ENCODE measurements at places on chromosomes 7 and 10.

DNA sequence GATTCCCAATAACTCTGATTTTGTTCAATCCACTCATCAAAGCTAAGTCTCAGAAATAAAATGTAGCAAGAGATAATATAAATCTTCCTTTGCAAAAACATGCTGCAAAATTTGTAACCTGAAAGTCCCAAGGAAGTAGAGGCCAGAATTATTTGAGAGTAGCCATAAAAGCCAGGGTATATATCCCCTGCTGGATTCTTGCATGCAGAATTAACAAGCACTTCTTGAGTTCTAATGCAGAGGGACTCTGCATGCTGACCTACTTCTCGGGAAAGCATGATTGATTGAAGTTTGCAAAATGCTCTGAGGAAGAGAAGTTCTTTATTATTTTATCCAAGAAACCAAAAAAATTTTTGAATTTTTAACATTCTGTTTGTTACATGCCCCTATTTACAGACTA lies 121.6 kb downstream of the THSD7A start:
- no peak for DNase-seq

GRCh38 chr10:12975906-12976305 lies 25.6 kb downstream of the CCDC3 start:
- DNase-seq: no peak

DNA sequence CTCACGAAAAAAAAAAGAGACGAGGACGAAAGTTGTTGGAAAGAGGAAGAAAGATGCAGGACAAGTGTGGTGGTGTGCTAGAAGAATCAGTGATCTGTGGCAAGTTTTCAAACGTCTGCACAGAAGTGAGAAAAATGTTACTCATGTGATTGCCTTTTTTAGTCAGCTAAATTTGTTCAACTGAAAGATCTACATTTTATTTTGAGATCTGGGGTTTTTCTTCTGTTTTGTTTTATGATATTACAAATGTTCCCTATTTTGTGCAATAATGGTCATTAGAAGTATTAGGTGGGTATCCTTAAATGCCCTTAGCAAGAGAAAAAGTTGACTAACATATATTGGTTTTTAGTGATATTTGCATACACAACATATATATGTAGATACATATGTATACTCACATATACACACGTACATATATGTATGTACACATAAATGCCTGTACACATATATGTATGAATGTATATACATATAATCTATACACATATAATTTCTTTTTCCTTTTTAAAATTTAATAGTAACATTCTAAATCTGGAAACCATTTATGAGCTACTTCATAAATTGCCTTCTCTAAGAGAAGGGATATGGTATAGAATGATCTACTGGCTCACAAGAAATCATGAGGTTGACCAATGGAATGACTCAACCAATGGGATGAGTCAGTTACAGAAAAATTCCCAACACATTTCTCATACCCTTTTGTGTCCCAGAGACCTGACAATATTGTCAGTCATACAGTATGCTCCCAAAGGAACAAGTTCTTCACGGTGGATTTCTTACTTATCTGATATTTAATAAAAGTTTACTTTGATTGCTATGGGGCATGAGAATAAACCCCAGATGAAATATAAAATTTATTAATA lies 38.4 kb downstream of the SLC39A12 start:
- peak; percentile 43 for DNase-seq

- peak; percentile 84 for DNase-seq
Measured at GRCh38 chr10:100506596-100507356, 12.9 kb downstream of the SEC31B start.

GRCh38 chr7:120857588-120858573 lies at the start of gene TSPAN12:
TSPAN12 (minus strand) TSS chr7:120858144; CDS start chr7:120856763, 1,381 bp downstream.
- peak; percentile 72 for DNase-seq

GRCh38 chr7:39073432-39073831 lies 95.7 kb downstream of the POU6F2 start:
- no peak for DNase-seq

- DNase-seq: no peak
Measured at GRCh38 chr10:128042131-128042610, 84.1 kb downstream of the MKI67 start.

- peak; percentile 95 for DNase-seq
Measured at GRCh38 chr10:86225103-86225782, 141.4 kb downstream of the GRID1 start.

DNA sequence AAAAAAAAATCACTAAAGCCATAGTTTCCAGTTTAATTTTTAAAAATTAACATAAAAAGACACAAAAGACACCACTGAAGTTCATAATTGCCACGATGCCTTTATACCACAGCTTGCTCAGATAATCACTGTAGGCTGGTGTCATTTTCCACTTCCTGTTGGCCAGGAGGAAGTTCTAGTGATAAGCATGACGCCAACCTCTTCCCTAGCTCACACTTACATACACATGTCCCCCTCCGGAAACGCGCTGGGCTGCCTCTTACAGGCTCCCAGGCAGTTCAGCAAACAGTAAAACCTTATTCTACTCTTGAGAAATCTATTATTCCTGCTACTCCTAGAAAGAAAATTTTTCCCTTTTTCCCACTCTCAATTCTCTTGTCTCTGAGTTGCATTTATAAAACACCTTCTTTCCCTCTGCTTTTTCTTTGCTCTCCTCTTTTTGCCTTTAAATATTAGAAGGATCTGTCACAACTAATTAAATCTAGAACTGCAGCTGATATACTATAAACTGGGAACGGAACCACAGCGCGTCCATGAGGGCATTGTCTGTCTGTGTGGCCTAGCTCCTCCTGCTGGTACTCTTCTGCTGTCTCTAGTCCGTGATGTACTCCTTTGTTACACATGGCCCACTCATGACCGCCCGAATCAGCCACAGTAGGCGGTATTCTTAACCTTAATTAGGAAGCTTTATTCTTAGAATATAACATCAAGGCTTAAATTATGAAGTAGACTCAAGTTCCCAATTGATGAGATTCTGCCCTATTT lies 664.9 kb downstream of the CNTNAP2 start:
- DNase-seq: no peak

DNA sequence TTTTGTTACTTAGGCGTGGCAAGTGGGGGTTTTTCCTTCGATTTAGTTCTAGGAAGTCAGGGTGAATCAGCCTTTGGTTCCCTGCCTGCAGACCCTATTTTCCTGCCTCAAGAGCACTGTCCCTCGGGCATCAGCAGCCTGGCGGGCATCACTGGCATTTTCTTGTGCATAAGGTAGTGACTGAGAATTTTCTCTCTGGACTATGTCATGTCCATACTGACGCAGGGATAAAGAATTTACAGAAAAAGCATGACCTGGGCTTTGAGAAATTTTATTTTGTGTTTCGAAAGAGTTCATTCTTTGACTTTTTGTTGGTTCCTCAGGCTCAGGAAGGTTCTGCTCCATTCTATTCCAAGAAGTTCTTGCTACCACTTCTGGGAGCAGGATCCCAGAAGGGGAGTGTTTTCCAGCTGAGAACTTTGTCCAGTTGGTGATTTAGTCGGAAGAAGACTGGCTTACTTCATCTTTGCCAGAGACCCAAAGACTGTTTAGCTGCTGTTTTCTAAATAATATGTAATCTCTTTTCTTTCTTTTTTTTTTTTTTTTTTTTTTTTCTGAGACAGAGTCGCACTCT lies 213.9 kb upstream of the SH2B2 start:
- DNase-seq: no peak

GRCh38 chr10:44386546-44387052 lies 1.7 kb upstream of the CXCL12 start:
- DNase-seq: peak; percentile 88

GRCh38 chr10:5978230-5978489 lies 817 bp upstream of the IL15RA start:
- no peak for DNase-seq

DNA sequence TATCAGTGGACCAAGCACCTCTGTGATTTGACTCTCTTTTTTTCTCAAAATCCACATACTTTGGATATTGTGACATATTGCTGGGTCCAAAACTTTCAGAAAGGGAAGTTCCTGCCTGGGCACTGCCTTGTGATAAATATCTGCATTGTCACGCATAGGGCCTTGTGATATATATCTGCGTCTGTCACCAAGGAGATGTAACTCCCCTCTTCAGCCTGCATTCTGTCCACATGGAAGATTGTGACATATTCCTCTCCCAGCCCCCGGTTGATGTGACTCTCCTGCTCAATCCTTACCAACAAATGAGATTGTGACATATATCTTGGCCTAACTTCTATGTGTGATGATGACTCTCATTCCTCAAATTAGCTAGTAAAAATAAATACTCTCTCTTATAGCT lies 25.4 kb upstream of the ZNF107 start:
- no peak for DNase-seq

GRCh38 chr7:74690474-74690873 lies 33.0 kb downstream of the GTF2I start:
- DNase-seq: no peak

DNA sequence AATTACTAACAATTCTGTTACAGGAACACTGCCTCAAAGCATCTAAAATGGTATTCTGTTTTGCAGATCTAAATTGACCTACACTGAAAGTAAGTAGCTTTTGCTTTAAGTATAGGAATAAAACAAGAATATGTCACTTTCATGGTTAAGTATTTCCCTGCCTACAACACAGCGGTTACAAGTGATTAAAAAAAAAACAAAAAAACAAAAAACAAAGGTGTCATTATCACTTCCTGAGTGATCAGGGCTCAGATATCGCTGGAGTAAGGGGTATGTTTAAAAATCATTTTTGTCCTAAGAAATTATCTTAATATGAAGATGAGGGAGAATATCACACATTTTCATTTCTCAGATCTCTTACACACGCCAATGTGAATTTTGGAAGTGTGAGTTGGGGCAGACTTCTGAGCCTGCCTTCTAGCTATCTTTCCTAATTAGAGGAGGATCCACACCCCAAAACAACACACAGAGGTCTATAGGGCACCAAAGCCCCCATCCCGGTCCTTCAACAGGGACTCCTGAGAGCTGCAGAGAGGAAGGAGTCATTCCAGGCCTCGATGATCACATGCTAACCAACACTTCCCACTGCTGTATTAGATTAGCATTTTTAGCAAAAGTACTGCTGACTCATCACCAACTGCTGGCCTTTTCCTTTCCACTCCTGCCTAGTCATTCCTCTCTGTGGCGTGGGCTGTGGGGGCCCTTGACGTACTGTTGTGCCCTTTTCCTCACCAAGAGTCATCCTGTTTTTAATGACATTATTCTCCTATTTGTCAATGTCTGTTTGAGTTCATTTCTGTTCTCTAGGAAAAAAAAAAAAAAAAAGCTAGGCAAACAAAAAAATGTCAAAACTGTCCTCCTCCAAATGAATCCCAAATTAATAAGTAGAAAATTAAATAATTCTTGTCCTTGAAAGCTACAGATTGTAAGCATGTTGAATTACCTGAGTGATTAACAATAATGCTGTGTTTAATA lies 31.2 kb downstream of the PRTFDC1 start:
- DNase-seq: peak; percentile 33

DNA sequence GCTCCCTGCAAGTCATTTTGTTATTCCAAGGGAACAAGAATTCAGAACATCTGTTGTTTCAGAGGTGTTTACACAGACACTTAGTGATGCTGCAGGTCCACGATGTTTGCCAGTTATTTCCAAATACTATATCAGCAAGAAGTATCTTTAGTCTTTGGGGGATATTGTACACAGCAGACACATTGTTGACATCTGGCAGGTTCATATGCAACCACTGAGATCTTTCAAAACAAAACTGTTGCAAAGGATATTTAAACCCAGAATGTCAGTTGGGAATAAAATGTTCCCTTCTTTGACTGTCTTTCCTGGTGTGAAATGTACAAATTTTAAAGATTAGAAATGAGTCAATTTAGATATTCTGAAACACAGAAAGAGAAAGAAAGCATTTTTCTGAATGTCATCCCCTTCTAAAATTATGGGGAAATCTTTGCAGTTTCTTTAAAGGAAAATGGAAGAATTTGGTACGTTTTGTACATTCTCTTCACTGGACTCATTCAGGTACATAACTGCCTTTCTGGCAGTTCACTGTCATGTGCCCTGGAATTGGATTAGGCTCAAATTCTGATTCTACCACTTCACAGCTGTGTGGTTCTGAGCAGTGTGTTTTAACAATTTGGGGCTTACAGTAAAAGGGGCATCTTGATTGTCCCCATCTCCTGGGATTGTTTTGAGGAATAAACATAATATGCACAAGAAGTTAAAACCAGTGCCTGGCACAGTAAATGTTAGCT lies 40.3 kb upstream of the CELF2 start:
- DNase-seq: no peak

DNA sequence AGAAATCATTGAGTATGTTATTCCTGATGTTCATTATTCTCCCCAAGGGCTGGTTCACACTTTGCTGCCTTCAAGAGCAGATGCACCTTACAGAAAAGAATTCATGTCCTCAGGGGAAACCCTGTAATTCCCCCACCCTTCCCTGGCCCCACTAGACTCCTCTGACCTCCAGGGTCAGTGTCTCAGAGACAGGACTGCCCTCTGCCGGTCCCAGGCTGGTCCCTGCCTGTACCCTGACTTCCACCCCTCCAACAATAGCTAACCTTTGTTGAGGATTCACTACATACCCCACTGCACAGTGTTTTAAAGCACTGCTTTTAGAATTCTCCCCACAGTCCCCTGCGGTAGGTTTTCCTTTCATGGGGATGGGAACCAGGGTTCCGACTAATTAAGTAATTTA lies 4.4 kb upstream of the SEPHS1 start:
- DNase-seq: no peak

GRCh38 chr7:132246591-132246990 lies 329.7 kb downstream of the PLXNA4 start:
- DNase-seq: no peak

- DNase-seq: no peak
Measured at GRCh38 chr7:102463841-102464576, 654 bp downstream of the ALKBH4 start.

DNA sequence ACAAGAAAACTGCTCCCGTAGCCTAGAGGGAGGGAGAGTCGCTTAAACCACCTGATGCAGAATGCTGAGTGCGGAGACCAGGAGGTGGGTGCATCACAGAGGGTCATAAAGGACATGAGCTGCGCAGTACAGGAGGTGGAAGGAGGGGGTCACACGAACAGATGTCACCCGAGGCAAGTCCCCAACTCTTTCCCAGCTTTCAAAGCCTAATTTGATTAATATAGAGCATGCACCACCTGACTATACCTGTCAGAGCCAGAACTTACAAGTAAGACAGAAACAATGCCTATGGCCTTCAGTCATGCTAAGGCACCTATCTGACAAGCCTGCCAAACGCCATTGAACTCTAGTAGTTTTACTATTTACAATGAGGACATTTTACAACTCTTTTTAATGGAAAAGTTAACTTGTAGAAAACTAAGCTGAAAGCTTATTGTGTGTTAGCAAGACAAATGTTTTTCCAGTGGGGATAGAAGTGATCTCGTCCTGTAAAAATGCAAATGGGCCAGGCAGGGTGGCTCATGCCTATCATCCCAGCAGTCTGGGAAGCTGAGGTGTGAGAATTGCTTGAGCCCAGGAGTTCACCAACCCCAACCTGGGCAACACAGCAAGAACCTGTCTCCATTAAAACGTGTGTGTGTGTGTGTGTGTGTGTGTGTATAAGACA lies 1.1 kb upstream of the VOPP1 start:
- no peak for DNase-seq
